Activated CD8-positive, alpha-beta T cell treated with anti-CD3 and anti-CD28 coated beads, Interleukin-2, amount 10 ng/mL, durations not matched to agents 7 days and 5 days (primary cell): ENCODE measurements at places on chromosomes 7 and 10. TPM values are rescaled to one million over a fixed set of nuclear protein-coding genes. Genes with fewer than 3 reads are reported as not detected.

The DKK1 gene
- not detected for total RNA-seq

DNA sequence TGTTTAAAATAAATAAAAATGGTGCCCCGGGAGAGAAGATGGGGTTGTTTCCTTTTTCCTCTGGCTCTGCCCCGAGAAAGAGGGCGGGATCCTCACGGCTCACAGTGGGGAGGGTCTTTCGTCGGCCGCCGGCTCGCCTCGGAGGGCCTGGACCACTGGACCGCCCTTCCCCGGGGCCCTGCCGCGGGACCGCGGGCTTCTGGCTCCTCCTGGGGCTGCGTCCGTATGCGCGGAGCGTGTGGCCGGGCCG is 3.5 kb upstream of the IGF2BP3 start:
- peak overlapping the region; percentile 78 for H3K4me3 ChIP-seq
- no peak for DNase-seq
- no peak overlapping the region for H3K27ac ChIP-seq
- peaks cover 34% of the 10 kb centered on the region for H3K4me1 ChIP-seq
- H3K27me3 ChIP-seq = peaks cover 53% of the 10 kb centered on the region
- peaks cover 5% of the 10 kb centered on the region for H3K36me3 ChIP-seq

- peak within 1 kb of the TSS; percentile 70 for H3K4me3 ChIP-seq
- peak within 1 kb of the TSS; percentile 71 for H3K27ac ChIP-seq
- H3K27me3 ChIP-seq = peaks cover 2% of the 10 kb centered on the region
- H3K4me1 ChIP-seq = peaks cover 12% of the 10 kb centered on the region
- H3K36me3 ChIP-seq = no peaks in the 10 kb centered on the region
- peak; percentile 45 for DNase-seq
Observed at GRCh38 chr7:95434557-95435421, at the start of gene PON2. Gene PON2, minus strand, starts transcription at chr7:95435028. Its CDS starts 77 bp downstream, at chr7:95434951.

DNA sequence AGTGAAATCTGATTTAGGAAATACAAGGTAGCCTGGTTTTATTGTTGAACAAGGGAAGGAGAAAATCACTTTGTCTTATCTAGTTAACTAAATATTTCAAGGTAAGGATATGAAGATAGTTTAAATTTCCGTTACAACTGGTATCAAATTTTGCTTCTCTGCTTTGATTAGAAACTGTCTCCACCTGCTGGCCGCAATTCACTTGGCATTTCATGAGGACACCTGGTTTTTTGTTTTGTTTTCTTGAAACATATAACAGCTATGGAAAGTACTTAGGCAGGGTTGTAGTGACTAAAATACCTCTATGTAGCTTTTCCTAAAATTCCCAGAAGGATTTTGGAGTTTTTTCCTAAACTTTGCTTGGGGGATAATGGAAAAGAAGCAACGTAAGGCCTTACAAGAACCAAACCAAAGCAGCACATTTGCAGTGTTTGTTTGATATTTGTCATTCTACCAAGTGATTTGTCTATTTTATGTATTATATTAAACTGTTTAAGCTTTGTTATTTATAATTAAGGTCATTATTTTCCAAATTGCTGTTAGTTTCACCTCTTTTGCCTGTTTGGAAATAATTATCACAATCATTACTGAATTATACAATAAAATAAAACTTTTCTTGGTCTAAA is 73.6 kb downstream of the AHCYL2 start:
- H3K27me3 ChIP-seq = no peaks in the 10 kb centered on the region
- no peaks in the 10 kb centered on the region for H3K4me1 ChIP-seq
- peak; percentile 71 for DNase-seq

- no peaks in the 10 kb centered on the region for H3K36me3 ChIP-seq
- H3K4me3 ChIP-seq = no peak overlapping the region
- no peak overlapping the region for H3K27ac ChIP-seq
- peaks cover 15% of the 10 kb centered on the region for H3K27me3 ChIP-seq
- H3K4me1 ChIP-seq = no peaks in the 10 kb centered on the region
Observed at GRCh38 chr7:96775046-96775445, 65.4 kb upstream of the SEM1 start.

DNA sequence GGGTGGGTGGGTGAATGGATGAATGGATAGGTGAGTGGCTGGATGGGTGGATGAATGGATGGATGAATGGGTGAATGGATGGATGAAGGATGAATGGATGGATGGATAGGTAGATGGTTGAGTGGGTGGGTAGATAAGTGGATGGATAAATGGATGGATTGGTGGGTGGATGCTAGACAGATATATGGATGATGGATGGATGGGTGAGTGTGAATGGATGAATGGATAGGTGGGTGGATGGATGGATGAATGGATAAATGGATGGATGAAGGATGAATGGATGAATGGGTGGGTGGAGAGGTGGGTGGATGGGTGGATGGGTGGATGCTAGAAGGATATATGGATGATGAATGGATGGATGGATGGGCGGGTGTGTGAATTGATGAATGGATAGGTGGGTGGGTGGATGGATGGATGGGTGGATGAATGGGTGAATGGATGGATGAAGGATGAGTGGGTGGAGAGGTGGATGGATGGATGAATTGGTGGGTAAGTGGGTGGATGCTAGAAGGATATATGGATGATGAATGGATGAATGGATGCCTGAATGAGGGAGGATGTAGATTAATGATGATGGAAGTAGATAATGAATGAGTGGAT is 20.4 kb downstream of the ELFN1 start:
- peaks cover 2% of the 10 kb centered on the region for H3K36me3 ChIP-seq
- H3K27me3 ChIP-seq = peaks cover 4% of the 10 kb centered on the region
- H3K4me1 ChIP-seq = no peaks in the 10 kb centered on the region
- no peak for DNase-seq

The PDE6C gene
- total RNA-seq = not detected

DNA sequence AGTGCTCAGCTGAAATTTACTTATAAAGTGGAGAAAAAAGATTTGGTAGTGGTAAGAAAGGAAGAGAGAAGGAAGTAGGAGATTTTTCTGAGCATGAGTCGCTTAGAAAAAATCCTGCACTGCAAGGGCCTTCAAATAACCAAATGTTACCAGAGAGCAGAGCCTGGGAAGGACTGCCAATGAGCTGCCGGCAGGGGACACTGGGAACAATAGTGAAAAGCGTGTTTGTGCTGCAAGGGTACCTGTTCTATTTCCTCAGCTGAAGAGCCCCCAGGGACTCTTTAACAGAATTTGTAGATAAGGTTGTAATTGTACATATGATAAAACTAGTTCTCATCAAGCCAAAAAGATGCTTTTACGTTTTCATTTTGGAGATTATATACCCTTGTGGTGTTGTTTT is 696.3 kb upstream of the C7orf33 start:
- no peaks in the 10 kb centered on the region for H3K4me1 ChIP-seq
- no peak overlapping the region for H3K4me3 ChIP-seq
- H3K27me3 ChIP-seq = no peaks in the 10 kb centered on the region
- H3K36me3 ChIP-seq = no peaks in the 10 kb centered on the region
- H3K27ac ChIP-seq = no peak overlapping the region

The OR2A1 gene
- not detected for total RNA-seq

DNA sequence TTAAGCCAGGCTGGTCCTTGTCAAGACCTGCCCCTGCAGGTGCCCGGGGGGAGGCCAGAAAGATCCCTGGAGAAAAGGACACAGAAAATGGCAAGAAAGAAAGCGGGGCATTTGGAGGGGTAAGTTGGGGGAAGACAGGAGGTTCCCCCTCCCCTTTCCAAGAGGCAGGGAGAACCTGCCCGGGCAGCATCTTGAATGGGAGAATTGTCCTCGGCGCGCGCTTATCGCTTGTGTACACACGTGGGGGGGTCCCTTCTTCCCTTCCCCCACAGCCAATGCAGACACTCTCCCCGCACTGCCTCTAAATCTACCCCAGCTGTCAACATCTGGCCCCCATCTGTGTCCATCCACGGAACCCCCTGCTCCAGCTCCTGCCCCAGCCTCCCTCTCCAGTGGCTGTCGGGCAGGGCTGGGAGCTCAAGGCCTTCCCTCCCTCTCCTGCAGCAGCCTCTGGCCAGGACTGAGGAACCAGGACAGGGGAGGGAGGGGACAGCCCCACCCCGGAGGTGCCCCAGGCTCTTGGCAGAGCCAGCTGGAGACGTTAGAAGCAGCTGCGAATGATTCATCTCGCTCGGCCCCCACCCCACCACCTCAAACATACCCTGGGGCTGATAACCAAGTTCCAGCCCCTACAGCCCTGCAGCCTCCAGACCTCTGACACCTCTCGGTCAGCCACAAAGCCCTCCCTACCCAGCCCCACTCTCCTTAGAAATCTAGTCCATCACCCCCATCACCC is 25.3 kb downstream of the EPHB4 start:
- no peak for DNase-seq
- no peaks in the 10 kb centered on the region for H3K27me3 ChIP-seq
- H3K4me1 ChIP-seq = peaks cover 13% of the 10 kb centered on the region
- H3K4me3 ChIP-seq = no peak overlapping the region

DNA sequence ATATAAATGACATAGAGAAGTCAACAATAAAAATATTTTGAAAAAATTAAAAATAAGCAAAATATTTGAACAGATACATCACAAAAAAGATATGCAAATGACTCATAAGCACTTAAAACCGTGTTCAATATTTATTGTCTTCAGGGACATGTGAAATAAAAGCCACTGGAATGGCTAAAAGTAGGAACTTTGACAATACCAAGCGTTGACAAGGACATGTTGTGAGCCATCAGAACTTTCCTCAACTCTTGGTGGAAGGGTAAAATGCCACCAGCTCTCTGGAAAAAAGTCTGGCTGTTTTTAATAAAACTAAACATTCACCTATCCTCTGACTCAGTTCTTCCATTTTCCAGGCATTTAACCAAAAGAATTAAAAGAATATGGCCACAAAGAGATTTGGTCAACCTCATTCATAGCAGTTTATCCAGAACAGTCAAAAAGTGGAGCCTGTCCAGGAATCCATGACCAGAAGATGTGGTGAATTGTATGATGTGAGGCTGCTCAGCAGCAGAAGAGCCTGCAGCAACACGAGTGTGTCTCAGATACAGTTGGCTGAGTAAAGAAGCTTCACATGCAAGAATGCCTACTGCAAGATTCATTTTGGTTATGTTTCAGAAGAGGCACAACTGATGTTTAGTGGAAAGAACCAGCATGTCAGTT is 7.1 kb upstream of the KLF6 start:
- H3K27ac ChIP-seq = no peak overlapping the region
- no peak overlapping the region for H3K4me3 ChIP-seq
- H3K36me3 ChIP-seq = peaks cover 22% of the 10 kb centered on the region
- no peaks in the 10 kb centered on the region for H3K27me3 ChIP-seq
- no peak for DNase-seq

The CCDC7 gene
- 15.8 TPM for total RNA-seq

The NUPR2 gene
- not detected for total RNA-seq

The KCNMA1 gene
- total RNA-seq = 0.16 TPM

DNA sequence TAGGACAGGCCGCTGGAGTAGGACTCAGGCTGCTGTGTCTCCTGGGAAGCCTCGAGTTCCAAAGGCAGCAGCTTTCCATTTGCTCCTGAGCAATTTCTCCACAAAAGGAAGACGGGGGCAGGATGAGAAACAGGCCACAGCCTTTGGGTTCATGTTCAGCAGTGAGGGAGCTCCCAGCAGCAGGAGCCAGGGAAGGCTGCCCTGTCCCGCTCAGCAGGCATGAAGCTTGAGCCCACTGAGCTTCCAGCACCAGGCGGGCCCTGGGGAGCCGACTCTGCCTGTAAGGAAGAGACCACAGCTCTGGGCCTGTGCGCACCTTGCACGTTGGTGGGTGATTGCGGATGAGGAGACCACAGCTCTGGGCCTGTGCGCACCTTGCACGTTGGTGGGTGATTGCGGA is 527.2 kb downstream of the TCERG1L start:
- H3K4me3 ChIP-seq = no peak overlapping the region
- no peaks in the 10 kb centered on the region for H3K27me3 ChIP-seq
- DNase-seq = no peak
- H3K36me3 ChIP-seq = no peaks in the 10 kb centered on the region

GRCh38 chr10:32377458-32378259 is 30.7 kb upstream of the EPC1 start:
- H3K27ac ChIP-seq = no peak overlapping the region
- peaks cover 18% of the 10 kb centered on the region for H3K4me1 ChIP-seq
- peak; percentile 59 for DNase-seq
- peaks cover 12% of the 10 kb centered on the region for H3K36me3 ChIP-seq

GRCh38 chr10:109743574-109743973 is 179.7 kb downstream of the XPNPEP1 start:
- no peaks in the 10 kb centered on the region for H3K36me3 ChIP-seq
- H3K27ac ChIP-seq = no peak overlapping the region
- no peak overlapping the region for H3K4me3 ChIP-seq
- peaks cover 2% of the 10 kb centered on the region for H3K27me3 ChIP-seq
- no peaks in the 10 kb centered on the region for H3K4me1 ChIP-seq

- no peaks in the 10 kb centered on the region for H3K36me3 ChIP-seq
Observed at GRCh38 chr7:132307465-132307864, 268.8 kb downstream of the PLXNA4 start.

DNA sequence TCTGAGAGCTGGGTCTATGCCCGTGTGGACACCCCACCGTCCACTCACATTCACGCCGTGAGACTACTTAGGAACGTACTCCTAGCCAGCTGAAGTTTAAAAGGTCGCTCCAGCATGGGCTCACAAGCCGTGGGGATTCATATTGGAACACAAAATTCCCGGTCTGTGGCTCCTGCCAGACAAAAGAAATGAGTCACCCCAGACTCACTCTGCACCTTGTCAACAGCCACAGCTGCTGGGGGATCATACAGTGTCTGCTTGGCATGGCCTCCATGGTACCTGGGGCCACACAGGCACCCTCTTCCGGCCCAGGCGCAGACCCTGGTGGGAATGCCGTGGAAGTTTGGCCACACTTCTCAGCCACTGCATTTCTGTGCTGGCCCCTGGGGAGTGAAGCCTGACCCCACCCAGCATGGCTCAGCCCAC is 228.4 kb downstream of the DNAJB6 start:
- H3K4me1 ChIP-seq = peaks cover 40% of the 10 kb centered on the region
- DNase-seq = no peak
- no peaks in the 10 kb centered on the region for H3K27me3 ChIP-seq
- no peak overlapping the region for H3K4me3 ChIP-seq

The ANKRD2 gene
- not detected for total RNA-seq

DNA sequence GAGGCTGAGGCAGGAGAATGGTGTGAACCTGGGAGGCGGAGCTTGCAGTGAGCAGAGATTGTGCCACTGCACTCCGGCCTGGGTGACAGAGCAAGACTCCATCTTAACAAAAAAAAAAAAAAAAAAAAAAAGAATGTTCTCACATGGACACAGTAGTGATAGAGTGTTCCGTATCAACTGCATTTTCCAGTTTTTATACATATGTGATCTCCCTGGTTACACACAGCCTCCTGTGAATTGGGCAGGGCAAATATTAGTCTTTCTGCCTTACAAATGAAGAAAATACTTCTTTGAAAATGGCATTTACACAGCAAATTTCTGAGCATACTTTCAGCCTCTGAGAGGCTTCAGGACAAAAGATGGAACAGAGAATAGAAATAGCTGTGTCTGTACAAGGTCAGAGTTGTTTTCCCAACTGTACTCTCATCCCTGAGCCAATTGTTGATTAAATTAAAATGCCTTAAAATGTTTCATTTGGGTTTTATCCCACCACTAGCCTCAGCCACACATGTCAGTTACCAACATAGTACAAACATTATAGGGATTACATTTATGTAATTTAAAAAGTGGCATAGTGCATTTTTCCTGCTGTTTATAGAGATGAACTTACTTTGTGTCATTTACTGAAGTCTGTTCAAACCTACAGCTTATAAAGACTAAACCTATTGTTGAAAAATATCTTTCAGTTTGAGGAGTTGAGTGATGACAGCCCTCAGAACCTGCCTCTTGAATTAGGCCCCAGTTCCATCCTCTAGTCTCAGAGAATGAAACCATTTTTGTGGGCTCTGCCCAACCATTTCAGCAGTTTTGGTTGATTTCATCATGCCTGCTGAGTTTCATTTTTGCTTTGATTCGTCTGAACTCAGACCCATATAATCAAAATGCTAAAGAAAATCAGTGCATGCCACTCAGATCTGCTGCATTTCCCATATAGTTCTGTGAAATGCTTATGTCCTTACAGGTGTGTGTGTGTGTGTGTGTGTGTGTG is 609.4 kb upstream of the C7orf33 start:
- H3K27ac ChIP-seq = no peak overlapping the region
- H3K36me3 ChIP-seq = no peaks in the 10 kb centered on the region
- H3K27me3 ChIP-seq = no peaks in the 10 kb centered on the region
- no peaks in the 10 kb centered on the region for H3K4me1 ChIP-seq
- DNase-seq = no peak
- no peak overlapping the region for H3K4me3 ChIP-seq
